Central memory CD4-positive, alpha-beta T cell (primary cell): ENCODE measurements at places on chromosomes 2 and 18.

DNA sequence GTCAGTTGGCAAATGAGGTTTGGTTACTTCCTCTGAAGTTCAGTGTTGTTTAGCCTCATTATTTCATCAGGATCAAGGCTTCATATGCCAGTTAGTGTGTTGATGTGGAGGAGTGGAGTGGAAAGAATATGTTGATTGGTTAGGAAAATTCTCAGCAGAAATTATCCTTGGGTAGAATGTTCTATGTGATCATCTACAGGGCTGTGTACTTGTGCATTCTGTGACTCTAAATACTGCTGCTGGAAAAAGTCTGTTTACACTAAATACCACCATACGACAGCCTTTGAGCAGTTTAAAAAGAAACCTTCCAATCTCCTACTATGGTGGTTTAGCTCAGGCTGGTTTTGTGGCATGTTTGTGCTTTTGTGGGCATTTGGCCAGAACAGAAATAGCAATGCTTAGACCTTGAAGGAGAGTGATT lies 25.8 kb downstream of the CAB39 start:
- DNase-seq, result no peak

DNA sequence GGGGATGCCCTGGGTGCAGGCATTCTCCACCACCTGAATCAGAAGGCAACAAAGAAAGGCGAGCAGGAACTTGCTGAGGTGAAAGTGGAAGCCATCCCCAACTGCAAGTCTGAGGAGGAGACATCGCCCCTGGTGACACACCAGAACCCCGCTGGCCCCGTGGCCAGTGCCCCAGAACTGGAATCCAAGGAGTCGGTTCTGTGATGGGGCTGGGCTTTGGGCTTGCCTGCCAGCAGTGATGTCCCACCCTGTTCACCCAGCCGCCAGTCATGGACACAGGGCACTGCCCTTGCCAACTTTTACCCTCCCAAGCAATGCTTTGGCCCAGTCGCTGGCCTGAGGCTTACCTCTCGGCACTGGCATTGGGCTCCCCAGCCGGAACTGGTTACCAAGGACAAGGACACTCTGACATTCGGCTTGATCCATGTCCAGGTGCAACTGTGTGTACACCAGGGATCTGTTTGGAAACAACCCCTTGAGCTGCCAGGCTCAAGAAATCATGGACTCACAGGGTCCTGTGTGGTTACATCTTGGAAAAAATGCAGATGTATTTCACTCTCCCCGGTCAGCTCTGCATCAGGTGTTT lies 31.8 kb downstream of the SLC1A4 start:
- DNase-seq, result no peak

DNA sequence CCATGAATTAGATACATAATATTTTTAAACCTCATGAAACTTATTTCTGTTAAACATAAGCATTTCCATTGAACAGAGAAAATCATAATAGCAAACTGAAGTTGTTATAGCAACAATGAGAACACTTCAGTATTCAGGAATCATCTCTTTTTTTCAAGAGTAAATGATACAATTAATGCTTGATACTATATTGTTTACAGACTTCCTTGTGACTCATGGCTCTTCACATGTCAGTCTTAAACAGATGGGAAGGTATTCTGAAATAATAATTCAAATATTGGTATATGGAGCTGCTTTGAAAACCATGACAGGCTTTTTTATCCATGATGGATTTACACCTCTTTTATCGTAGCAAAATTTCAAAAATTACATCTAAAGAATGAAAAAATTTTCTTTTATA lies 226.5 kb upstream of the RBMS1 start:
- no peak for DNase-seq

DNA sequence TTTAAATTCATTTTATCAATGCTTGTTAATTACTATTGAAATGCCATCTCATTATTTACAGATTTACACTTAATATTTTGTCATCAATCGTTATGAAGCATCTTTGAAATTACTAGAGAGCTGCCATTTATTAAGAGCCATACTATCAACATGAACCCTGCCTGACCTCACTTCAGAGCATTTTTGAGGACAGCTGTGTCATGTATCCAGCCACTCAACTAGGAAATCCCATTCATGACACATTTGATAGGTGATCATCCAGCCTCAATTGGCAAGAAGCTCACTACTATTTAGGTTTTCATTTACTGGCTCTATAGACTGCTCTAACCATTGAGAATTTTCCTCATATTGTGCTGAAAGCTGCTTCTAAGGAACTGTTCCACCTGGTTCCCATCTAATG lies 40.6 kb upstream of the TLK1 start:
- DNase-seq, result no peak

DNA sequence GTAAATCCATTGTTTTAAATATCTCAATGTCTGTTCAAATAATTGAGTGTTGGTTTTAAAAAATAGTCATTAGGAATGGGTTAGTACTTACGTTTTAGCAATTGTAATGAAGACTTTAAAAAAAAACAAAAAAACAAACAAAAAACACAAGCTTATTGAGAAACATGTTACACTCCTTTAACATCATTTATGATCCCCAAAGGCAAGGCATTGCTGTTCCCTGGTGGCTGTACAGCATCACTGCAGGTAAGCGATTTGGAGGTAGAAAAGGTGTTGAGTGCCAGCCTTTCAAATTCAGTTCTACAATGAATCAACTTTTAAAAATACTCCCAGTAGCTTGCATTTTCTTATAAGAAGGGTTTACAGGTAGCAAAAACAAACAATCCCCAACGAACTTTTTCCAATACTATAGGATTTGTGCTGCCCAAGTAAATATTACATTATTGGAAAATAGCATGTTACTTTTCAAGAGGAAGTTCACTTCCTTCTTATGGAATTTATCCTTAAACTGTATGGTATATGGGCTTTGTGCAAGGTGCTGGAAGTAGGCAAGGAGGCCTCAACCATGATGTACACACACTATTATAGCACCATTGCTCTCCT lies 27.5 kb downstream of the CNRIP1 start:
- DNase-seq, result peak; percentile 3

DNA sequence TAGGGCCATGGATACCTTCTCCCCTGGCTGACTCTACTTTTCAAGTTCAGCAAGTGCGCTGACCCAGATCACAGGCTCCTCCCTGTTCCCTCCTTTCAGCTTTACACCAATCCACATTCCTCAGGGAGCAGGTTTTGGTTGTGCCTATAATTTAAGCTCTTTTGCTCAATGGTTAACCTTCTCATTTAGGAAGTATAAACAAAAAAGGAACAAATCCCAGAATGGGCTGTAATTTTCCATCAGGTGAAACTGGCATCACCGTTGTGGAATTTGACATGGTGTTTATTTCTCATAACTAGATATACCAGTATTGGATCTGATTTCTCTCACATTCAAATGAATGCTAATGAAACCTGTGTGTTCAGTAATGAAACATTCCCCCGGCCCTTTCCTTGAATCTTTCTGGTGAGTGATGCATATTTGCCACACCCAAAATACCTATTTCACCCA lies 13.6 kb downstream of the STRN start:
- DNase-seq, result no peak

DNA sequence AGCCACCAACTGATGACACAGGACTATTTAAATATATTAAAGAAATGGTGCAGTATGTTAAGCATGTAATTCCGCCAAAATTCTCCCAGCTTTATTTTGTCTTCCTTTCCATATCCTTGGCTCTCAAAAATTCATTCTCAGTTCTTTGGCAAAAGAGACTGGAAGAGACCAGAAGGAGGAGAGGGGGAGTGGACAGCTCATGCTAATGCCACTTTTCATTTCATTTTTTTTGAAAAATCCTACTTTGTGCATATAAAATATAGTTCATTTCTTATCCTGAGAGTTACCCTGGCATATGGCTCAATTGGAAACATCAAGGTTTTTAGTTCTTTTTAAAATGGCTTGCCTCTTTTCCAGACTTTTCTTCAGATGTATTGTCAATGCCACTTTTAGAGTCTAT lies 128.5 kb upstream of the VRK2 start:
- DNase-seq, result no peak

DNA sequence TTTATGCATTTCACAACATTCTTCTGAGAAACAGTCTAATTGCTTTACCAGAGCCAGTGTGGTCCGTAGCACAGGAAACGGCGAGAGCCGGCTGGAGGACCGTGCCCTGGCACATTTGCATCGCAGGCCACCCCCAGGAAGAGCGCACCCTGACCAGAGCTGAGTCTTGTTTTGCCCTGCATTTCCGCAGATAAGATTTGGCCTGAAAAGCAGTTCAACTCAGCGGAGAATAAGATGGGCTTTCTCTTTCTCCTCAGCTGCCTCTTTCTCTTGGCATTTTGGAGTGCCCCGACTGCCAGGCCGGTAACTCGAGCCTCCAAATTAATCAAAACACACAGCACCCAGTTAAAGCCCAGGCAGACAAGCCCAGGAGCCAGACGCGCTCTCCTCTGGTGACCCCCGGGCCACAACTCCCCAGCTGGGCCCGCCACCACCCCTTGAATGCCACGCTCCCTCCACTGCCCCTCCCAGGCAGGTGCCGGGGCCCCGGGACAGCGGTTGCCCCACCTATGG lies 464 bp downstream of the COL4A4 start:
- no peak for DNase-seq

- DNase-seq, result peak; percentile 56
These were observed 90.2 kb downstream of the NCK2 start for GRCh38 chr2:105834931-105835330.

- DNase-seq, result no peak
These were observed 298.2 kb upstream of the CHST9 start for GRCh38 chr18:27483276-27483675.

DNA sequence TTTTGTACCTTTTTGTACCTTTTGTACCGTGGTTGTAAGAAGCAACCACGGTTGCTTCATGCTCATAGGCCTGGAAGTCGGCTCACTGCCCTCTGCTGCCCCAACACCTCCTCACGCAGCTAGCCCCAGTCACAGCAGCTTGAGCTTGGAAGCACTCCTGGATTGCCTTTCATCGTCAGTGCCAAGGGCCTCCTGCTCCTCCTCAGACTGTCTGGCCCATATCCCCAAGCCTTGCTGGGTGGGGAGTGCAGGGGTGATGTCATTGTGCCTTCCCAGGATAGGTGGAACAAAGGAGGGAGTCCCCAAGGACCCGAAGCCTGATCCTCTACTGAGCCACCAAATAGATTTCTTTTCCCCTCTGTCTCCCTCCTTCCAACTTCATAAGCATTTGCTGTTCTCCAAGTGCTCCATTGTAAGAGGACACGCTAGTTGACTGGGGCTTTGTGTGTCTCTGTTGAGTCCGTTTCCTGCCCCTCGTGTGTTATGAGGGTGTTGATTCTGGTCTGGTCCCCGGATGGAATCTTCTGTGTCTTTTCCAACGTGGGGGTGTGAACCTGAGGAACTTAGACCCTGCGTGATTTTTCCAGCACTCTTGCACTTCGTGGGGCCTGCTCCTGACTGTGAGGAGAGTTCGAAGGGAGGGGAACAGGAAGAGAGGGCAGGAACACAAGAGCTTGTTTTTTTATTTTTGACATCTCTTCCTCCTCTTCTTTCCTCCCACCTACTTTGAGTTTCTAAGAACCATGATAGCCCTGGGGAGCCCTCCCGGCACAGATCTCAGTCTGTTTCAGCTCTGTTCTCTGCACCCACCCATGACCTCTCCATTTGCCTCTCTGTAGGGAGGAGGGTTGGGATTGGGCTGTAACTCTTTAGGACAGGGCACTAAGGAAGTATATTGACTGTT lies 127.2 kb upstream of the EML6 start:
- no peak for DNase-seq

GRCh38 chr2:40256649-40257048 lies 195.2 kb downstream of the SLC8A1 start:
- DNase-seq, result no peak

GRCh38 chr18:74064510-74064909 lies 83.1 kb downstream of the FBXO15 start:
- no peak for DNase-seq

DNA sequence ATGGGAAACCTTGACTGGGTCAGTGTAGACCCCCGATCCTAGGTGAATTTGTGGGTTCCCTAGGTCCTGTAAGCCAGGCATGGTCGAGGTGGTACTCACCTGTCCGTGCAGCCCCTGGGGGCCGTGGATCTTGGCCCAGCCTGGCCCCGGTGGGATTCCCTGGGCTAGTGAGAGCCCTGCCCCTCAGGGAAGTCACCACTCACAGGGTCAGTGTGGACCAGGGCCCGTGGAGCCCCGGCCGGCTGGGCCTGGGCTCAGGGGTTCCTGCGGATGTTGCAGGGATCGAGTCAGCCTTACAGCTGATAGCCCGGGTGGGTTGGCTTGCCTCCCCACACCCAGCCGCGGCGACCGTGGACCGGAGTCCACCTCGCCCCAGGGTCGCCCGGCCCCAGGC lies 528 bp downstream of the ATG9A start:
- DNase-seq, result no peak

- DNase-seq, result no peak
These were observed at the start of gene ZBTB7C for GRCh38 chr18:48408727-48409590. TSS of gene ZBTB7C (minus strand) at chr18:48409383.

DNA sequence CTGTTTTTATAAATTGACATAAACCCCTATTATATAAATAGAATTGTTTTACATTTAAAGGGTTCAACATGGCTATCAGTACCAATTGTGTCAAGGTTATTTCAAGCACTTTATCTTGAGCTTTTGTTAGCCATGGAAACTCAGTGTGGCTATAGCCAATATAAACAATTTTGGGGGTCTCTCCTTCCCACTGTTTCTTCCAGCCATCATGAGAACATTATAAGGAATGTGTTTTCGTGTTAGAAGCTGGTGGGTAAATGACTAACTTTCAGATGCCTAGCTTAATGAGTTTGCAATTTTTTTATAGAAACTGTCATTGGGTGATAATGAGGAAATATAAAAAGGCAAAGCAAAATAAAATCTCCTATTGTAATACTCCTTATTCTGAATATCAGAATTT lies 153.5 kb upstream of the FOSL2 start:
- DNase-seq, result no peak

DNA sequence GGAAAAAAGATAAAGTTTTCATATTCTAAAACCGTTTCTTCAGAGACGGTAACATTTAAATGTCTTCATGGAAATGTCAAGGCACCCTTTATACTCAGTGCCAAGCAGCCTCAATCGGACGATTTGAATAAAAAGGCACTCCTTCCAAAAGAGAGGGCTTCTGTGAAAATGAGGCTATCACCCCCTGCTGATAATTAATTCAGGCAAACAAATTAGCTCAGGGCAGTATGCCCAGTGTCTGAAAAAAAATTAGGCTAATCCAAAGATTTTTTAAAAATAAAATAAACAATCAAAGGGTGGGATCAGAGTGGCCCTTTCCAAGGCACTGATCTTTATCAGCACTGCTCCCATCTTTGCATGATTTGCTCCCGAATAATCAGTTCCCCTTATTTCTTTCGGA lies 151.0 kb upstream of the PID1 start:
- DNase-seq, result no peak

DNA sequence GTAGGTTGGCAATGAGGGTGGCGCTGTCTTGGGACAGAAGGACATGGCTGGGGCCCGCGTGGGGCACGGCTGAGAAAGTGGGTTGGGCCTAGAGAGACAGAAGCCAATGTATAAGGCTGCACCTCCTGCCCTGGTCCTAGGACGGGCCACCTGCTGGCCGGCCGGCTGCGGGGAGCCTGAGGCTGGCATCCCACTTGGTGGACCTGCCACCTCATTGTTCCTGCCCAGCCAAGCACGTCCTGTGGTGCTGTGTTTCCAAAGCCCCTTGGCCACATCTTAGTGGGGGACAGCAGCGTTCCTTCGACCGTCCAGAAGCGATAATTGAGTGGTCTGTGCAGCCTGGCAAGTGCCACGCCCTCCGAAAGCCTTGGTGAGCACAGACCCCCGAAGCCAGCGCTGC lies 223.9 kb downstream of the LDLRAD4 start:
- no peak for DNase-seq
